Activated CD4-positive, alpha-beta T cell treated with anti-CD3 and anti-CD28 coated beads, Interleukin-2, amount 10 ng/mL, durations not matched to agents 7 days and 5 days (primary cell): ENCODE measurements at places on chromosomes 16 and 17.
A peak's percentile ranks its signal among the peaks of the same experiment; 100 is the strongest.

GRCh38 chr17:60947100-60947499, 269.4 kb downstream of the BCAS3 start:
- no peak for DNase-seq

DNA sequence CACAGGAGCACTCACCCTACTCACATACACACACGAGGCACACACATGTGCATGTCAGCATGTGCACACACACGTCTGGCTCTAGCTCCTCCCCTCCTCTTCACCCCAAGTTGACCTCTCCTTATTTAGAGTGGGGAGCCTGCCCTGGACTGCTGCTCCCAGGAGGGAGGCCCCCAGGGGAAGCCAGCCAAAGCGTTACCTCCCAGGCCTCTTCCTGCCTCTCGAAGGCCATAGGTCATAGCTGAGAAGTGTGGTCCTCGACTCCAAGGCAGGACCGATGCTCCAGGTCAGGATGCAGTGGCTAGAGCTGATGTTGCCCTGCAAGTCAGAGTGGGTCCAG, 18.8 kb downstream of the POLR3K start:
- no peak for DNase-seq

GRCh38 chr17:32161506-32162365, 19.4 kb downstream of the RHOT1 start:
- DNase-seq: no peak

- DNase-seq: peak; percentile 82
These were observed 12.9 kb upstream of the SEC14L1 start for GRCh38 chr17:77127735-77128361.

DNA sequence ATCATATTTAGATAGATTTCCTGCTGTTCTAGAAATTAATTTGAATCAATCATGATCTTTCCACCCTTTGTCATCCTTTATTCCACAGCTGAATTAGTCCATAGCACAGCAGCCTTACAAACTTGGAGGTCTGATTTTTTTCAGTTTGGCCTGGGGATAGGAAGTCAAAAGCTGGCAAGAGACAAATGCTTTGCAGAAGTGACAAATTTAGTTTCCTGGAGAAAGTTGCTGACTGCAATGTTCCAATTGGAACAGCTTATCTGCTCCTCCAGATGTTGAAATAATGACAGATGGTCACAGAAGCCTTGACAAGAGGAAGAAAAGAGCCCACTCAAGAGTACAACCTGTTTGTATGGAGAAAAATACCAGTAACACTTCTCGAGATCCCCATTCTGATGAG, 1276.1 kb upstream of the CDH8 start:
- DNase-seq: no peak

- peak; percentile 69 for DNase-seq
These were observed 45.0 kb upstream of the USP7 start for GRCh38 chr16:9008601-9009260.

DNA sequence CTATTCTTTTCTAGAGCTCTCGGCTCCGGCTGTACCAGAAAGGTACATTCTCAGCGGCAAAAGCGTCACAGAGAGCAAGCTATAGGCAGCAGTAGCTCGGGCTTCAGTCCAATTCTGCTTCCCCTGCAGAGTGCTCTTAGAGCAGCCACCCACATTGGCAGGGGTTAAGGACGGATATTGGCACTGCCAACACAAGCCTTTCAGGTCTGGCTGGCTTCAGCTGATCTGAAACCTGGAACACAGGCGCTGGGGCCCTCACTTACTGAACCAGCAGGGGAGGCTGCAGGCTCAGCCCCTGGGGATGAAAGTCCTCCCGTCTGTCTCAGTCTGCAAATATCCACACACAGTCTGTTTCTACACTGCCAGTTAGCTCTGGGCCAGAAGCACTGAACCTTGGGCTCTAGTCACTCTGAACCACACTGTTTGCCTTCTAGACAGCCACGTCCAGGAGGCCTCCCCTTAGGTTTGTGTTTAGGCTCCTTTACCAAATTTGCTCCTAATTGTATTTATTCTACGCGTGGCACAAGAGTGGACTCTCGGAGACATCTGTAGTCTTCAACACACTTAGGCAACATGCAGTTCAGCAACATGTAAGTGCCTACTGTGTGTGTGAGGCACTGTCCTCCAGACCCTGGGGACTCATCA, 40.1 kb downstream of the HIC1 start:
- no peak for DNase-seq
